ENCODE measurements at places on chromosomes 3 and 15.

GRCh38 chr3:14298442-14298841 lies 104.0 kb upstream of the SLC6A6 start:
- DNase-seq = no peak

- no peak for DNase-seq
Observed at GRCh38 chr15:64503197-64503596, 42.8 kb downstream of the ZNF609 start.

- DNase-seq = no peak
Observed at GRCh38 chr3:27666272-27666671, 55.9 kb downstream of the EOMES start.

- DNase-seq = no peak
Observed at GRCh38 chr15:58306591-58307312, 125.0 kb upstream of the LIPC start.

GRCh38 chr3:179943117-179943880 lies 93.4 kb downstream of the PEX5L start:
- no peak for DNase-seq

DNA sequence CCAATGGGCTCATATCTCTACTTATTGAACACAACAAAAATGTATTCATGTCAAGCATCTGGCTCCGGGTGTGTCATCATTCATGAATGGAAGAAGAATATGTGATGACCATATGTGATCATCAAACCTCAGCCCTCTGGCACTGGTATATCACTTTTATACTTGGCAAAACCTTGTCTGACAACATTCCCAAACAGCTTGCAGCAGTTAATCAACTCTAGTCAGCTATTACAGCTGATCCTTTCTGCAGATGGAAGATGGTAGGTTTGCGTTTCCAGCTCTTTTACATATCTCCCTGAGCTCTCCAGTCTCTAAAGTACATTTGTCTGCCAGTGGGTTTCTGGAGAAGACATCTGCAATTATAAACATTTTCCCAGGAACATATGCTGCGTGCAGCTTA lies 6.6 kb downstream of the PLSCR5 start:
- no peak for DNase-seq

GRCh38 chr3:9503283-9503682 lies 50.3 kb downstream of the LHFPL4 start:
- DNase-seq = peak; percentile 52

DNA sequence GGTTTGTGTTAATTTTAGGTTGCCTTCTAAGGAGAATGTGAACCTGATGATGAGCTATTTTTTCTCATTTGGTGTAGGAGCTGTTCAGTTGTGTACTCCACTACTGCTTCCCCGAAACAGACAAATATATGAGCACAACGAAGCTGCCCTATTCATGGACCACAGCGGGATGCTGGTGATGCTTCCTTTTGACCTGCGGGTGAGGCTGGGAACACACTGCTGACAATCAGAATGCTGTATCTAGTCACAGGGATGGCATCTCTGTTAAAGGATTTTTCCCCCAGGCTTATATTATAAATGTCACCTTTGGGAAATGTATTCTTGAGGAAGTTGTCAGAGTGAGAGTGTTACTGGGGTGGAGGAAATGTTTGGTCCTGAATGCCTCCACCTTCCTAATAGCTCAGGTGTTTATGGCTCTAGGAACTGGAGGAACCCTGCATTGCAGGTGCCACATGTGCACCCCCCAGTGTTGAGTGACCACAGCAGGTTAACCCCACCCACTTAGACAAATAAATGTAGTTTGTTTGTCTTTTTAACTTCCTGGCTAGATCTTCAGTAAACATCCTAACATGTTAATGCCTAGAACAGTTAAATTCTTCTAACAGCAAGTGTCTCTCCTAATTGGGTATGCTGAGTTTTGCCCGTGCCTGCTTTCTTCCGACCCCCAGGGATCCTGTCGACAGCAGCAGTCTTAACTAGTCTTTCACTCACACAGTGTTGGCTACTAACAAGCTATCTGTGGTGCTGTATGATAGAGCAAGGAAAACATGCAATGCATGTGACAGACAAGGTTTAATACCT lies 35.7 kb downstream of the SRP14 start:
- DNase-seq = no peak

DNA sequence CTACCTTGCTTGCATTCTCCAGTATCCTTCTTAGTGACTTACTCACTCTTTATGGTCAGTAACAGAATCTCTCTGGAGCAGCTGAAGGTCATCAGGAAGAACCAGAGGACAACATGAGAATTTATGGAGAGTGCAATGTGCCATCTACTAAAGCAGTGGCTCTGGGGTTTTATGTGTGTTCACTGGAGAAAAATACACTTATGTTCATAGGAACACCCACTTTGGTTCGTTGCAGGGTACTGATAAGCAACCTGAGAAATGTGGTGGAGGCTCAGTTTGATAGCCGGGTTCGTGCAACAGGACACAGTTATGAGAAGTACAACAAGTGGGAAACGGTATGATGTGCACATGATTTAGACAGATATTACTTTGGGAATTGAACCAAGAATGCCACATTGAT lies 12.8 kb downstream of the CPB1 start:
- no peak for DNase-seq

- no peak for DNase-seq
Observed at GRCh38 chr15:50128266-50128665, 9.2 kb upstream of the ATP8B4 start.

DNA sequence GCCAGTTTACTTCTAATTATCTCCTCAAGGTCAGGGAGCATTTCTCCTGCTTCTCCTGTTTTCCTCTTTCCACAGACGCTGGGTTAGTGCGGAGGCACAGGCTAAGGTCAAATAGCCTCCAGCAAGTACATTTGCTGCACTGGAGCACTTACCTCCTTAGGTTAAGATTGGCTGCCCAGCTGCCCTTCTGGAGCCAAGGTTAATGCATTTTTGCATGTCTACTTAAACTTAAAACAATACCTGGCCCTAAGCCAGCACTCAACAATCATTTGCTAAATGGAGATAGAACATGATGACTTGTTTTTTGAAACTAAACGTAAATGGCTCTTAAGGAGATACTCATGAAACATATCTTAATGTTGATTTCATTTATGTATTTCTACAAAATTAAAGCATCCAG lies 83.5 kb downstream of the SSR3 start:
- DNase-seq = no peak
